ENCODE measurements at places on chromosomes 12 and 14.
A peak's percentile ranks its signal among the peaks of the same experiment; 100 is the strongest.

- DNase-seq: no peak
Observed at GRCh38 chr12:120596901-120597300, 15.7 kb upstream of the POP5 start.

DNA sequence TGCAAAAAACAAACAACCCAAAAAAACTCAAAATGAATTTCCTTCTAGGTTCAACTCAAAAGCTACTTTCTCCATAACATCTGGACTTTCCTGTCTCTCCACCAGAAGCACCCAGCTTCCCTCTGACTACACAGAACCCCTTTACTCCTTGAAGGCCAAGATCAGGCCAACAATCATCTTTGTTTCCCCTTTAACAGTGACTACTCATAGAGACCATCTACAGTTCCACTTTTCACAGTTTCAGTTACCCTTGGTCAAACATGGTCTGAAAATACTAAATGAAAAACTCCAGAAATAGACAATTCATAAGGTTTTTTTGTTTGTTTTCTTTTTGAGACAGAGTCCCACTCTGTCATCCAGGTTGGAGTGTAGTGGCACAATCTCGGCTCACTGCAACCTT lies 11.8 kb downstream of the GCH1 start:
- no peak for DNase-seq

DNA sequence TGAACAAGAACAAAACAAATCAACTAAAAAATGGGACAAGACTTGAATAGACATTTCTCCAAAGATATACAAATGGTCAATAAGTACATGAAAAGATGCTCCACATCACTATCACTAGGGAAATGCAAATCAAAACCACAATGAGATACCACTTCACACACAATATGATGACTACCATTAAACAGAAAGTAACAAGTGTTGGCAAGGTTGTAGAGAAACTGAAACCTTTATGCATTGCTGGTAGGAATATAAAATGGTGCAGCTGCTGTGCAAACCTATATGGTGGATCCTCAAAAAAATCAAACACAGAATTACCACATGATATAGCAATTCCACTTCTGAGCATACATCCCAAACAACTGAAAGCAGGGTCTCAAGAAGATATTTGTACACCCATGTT lies 5.2 kb downstream of the SMAGP start:
- DNase-seq: no peak

DNA sequence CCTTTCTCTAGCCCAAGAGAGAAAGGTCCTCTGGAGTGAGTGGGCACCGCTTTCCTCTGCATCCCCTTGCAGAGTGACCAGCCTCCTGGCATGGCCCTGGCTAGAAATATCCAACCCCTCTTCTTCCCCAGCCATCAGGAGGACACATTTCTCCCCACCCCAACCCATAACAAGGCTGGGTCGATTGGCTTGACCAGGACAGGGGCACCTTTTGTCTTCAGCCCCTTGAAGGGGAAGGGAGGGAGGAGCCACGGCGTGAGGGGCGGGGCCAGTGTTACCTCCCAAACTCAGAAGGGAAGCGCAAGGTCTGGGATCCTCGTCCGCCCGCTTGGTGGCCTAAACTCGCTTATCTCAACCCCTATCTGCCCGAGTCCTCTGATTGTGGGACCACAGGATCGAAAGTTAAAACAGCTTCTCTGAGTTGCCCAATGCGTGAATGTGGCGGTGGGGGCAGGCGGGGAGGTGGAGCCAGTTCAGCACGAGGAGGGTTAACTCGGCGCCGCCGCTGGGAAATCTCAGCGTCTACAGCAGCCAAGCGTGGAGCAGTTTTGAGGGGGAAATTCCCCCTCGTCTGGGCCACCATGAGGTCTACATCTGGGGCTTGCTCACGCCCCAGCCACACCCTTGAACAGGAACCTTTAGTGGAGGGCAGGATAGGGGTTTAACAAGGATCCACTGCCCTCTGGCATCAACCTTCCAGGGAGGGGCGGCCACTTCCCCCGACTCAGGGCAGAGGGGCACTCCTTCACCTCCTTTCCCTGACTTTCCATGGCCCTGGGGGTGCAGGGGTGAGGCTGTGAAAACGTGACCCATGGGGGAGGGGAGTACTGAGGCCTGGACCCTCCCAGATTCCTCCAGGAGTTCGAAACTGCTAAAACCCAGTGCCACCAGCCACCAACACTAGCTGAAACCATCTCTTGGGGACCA lies 795 bp downstream of the STAT6 start:
- DNase-seq: peak; percentile 32

GRCh38 chr14:69850086-69850735 lies 29.0 kb upstream of the SMOC1 start:
- DNase-seq: no peak

Data from activated naive CD4-positive, alpha-beta T cell (primary cell).